ENCODE measurements at places on chromosomes 5 and 9. TPM values are rescaled to one million over a fixed set of nuclear protein-coding genes. Genes with fewer than 3 reads are reported as not detected.
A peak's percentile ranks its signal among the peaks of the same experiment; 100 is the strongest.

GRCh38 chr5:60960591-60960990, 15.6 kb downstream of the NDUFAF2 start:
- no peak overlapping the region for H3K4me3 ChIP-seq
- H3K27me3 ChIP-seq, result no peaks in the 10 kb centered on the region
- H3K36me3 ChIP-seq, result no peaks in the 10 kb centered on the region

The ADRA1B gene
- 9.0 TPM for total RNA-seq

The NRG2 gene
- 12.3 TPM for total RNA-seq

The SLC36A2 gene
- not detected for total RNA-seq

The ARHGEF37 gene
- 21.7 TPM for total RNA-seq

DNA sequence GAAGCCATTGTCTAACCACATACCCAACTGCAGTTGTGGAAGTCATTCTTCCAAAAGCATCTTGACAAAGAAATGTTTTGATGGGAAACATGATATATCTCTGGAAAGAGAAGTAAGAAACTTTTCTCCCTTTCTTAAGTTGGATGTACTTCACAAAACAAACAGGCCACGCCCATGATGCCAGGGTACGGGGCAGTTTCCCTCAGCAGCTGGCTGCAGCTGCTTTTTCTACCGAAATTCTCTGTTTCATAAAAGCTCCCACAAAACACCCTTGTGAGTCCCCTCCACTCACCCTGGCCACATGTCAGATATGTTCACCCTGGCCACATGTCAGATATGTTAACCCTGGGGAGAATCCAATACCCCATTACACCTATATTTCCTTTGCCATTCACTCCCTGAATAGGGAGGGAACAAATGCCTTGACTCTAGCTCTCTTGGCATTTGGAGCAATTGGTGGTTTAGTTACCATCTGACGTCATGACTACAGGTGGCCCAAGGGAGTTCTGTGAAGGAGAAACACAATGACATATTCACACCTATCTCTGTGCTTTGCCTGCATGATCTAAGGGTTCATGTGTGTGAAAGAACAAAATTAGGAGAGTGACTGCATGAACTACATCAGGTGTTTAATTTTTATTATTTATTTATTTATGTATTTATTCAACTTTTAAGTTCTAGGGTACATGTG, 103.0 kb downstream of the AOPEP start:
- H3K4me3 ChIP-seq, result no peak overlapping the region
- DNase-seq, result no peak
- H3K36me3 ChIP-seq, result no peaks in the 10 kb centered on the region
- peaks cover 42% of the 10 kb centered on the region for H3K4me1 ChIP-seq
- no peaks in the 10 kb centered on the region for H3K27me3 ChIP-seq

The PTGES gene
- total RNA-seq, result 0.80 TPM

GRCh38 chr5:129400395-129400983, 59.6 kb upstream of the ADAMTS19 start:
- H3K27ac ChIP-seq, result no peak overlapping the region
- no peak for DNase-seq
- H3K27me3 ChIP-seq, result no peaks in the 10 kb centered on the region

- H3K4me3 ChIP-seq, result no peak overlapping the region
- H3K36me3 ChIP-seq, result no peaks in the 10 kb centered on the region
- no peaks in the 10 kb centered on the region for H3K27me3 ChIP-seq
- H3K27ac ChIP-seq, result no peak overlapping the region
- H3K4me1 ChIP-seq, result no peaks in the 10 kb centered on the region
These were observed 117.7 kb downstream of the PAPPA start for GRCh38 chr9:116271340-116271739.

DNA sequence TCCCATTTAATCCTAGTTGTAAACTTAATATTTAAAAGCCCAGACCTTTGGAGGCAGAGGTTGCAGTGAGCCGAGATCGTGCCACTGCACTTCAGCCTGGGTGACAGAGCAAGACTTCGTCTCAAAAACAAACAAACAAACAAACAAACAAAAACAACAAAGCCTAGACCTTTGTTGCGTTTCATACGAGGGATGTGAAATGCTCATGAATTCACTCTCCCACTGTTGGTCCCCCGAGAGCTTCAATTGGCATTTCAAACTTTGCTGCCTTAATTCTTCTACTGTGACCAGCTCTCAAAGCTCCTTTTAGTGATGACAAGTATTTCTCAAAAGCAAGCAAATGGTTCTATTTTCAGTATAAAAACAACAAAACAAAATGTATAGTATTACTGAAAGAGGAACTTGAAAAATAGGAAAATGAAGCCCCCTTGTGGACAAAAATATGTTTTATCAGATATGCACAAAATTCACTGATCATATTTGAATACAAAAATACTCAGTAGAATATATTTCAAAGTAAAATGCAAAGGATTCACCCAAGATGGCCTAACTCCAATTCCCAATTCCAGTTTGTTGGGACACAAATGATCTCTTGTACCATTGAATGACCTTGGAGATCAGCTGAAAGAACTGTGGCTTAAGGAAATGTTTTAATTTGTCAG, 140.4 kb downstream of the ESM1 start:
- no peak for DNase-seq
- no peaks in the 10 kb centered on the region for H3K36me3 ChIP-seq
- H3K27me3 ChIP-seq, result no peaks in the 10 kb centered on the region
- no peaks in the 10 kb centered on the region for H3K4me1 ChIP-seq

- no peaks in the 10 kb centered on the region for H3K4me1 ChIP-seq
- no peaks in the 10 kb centered on the region for H3K36me3 ChIP-seq
- H3K27me3 ChIP-seq, result peaks cover 22% of the 10 kb centered on the region
These were observed 185.5 kb downstream of the OLFM1 start for GRCh38 chr9:135273008-135273407.

DNA sequence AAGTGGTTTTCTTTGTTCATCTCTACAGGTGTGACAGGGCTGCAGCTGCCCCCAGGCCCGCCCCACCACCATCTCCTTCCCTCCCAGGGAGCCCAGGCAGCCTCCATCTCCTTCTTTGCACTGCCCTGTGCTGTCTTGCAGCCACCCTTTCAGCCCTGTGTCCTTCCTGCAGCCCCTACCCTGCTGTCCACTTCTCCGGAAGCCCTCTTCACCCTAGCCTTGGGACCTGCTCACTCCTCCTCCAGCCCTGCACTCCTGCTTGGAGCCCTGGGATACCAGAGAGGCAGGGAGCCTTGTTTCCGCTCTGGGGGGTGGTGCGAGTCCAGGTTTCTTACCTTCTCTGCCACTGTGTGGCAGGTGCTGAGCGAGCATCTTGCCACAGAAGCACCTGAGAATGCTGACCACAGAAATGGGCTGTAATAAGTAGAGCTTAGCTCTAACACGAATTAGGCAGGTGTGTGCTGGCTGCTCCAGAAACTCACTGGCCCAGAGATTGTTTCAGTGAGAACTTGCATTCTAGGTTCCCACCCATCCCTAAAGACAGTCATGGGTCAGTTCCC, 51.3 kb upstream of the GADD45G start:
- H3K36me3 ChIP-seq, result no peaks in the 10 kb centered on the region
- no peak for DNase-seq
- no peak overlapping the region for H3K27ac ChIP-seq
- H3K4me1 ChIP-seq, result peaks cover 8% of the 10 kb centered on the region
- no peaks in the 10 kb centered on the region for H3K27me3 ChIP-seq

- H3K4me3 ChIP-seq, result no peak overlapping the region
- DNase-seq, result no peak
These were observed 284.1 kb downstream of the ELAVL2 start for GRCh38 chr9:23541976-23542375.

- H3K4me3 ChIP-seq, result no peak overlapping the region
- no peaks in the 10 kb centered on the region for H3K27me3 ChIP-seq
- no peaks in the 10 kb centered on the region for H3K36me3 ChIP-seq
- peak overlapping the region; percentile 98 for H3K27ac ChIP-seq
- no peak for DNase-seq
These were observed 6.3 kb downstream of the SHB start for GRCh38 chr9:38062498-38063362.

- H3K27me3 ChIP-seq, result no peaks in the 10 kb centered on the region
- no peak overlapping the region for H3K27ac ChIP-seq
- H3K36me3 ChIP-seq, result no peaks in the 10 kb centered on the region
- H3K4me3 ChIP-seq, result no peak overlapping the region
- no peaks in the 10 kb centered on the region for H3K4me1 ChIP-seq
These were observed 85.9 kb upstream of the LIFR start for GRCh38 chr5:38642189-38642911.

Measured in transverse colon (tissue), 4 donors.